EH (cell line): ENCODE measurements at places on chromosomes 5 and 9.
A peak's percentile ranks its signal among the peaks of the same experiment; 100 is the strongest.

- peak; percentile 80 for DNase-seq
Measured at GRCh38 chr9:100309992-100310391, 42.8 kb downstream of the TEX10 start.

GRCh38 chr9:131348631-131349521 lies 45.0 kb upstream of the PRRC2B start:
- DNase-seq: no peak

GRCh38 chr5:20113031-20113715 lies 125.2 kb upstream of the CDH18 start:
- no peak for DNase-seq

GRCh38 chr5:174563899-174564298 lies 160.5 kb upstream of the MSX2 start:
- DNase-seq: no peak
